GM23338 (cell line): ENCODE measurements at places on chromosomes 12 and 14.

- no peak for DNase-seq
These were observed 4.4 kb upstream of the CEBPE start for GRCh38 chr14:23123419-23123818.

GRCh38 chr14:73758392-73759182 is 44.4 kb upstream of the PNMA1 start:
- DNase-seq = peak; percentile 90

DNA sequence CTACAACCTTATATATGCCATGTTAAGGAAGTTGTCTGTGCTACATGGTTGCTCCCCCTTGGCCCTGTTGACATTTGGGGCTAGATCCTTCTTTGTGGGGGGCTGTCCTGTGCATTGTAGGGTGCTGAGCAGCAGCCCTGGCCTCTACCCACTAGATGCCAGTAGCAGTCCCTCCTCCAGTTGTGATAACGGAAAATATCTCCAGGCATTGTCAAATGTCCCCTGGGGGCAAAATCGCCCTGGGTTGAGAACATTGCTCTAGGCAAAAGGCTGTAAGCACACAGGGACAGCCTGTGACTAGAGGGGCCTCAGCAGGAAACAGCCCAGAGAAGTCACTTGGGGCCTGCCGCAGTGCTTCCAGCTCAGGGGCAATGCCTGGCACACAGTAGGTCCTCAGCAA is 1100.3 kb downstream of the BCL11B start:
- no peak for DNase-seq

GRCh38 chr14:100728962-100729361 is 2.3 kb downstream of the DLK1 start:
- no peak for DNase-seq

DNA sequence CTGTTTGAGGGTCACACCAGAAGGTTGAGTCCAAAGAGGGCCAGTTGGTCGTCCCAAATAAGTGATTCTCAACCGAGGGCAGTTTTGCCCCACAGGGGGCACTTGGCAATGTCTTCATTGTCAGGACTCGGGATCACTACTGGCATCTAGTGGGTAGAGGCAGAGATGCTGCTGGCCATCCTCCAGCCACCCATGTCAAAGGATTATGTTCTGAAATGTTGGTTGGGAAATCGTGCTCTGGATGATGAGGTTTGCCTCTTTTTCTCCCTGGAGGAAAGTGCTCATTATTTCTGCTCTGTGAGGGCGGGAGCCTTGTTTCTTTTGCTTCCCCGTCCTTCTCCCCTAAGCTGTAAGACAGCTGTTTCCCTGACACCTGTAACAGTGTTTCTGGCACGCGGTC is 3.6 kb downstream of the ZNF839 start:
- peak; percentile 74 for DNase-seq

GRCh38 chr14:71891185-71891584 is 41.0 kb upstream of the RGS6 start:
- peak; percentile 4 for DNase-seq

DNA sequence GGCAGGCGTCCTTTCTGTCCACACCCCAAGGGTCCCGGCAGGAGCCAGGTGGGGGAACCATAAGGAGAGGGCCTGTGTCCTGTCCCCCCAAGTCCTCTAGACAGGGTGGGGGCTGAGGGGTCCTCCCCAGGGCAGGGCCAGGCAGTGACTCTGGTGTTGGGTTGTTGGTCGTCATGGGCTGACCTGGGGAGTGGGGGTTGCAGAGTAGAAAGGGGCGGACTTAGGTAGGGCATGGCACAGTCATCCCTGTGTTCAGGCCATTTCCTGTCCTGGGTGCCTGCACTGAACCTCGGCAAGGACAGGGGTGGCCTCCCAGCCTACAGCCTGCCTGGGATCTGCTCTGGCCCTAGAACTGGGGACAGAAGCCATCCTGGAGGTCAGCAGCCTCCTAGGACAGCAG is 356.2 kb downstream of the TMEM121 start:
- no peak for DNase-seq

GRCh38 chr12:7498809-7499208 is 4.8 kb downstream of the CD163 start:
- no peak for DNase-seq

DNA sequence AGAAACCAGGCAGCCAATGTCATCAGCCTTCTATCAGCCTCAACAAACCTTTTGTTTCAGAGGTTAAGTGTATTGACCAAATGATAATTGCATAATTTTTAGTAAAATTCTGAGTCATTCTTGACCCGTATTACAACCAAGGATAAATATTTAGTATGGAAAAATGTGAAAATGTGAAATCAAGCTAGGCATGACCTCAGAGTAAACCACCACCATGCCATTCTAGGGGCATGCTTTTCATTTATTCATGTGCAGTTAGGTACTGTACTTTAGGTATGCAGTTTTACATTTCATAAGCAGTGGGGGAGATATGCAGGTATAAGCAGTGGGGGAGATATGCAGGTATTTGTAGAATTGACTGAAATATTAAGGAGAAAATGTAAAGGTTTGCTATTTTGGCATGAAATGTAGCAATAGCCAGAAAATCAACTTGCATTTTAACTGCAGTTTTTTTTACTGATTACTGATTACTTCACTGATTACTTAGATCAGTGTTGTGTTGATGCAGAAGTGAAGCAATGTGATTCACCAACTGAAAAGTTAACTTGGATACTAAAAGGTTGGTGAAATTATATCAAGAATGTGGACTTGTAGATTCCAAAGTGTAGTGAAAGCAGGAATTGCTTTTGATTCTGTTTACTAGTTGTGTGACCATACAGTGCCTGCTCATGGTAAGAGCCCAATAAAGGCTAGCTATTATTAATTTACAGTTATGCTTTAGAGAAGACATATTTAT is 184.2 kb downstream of the ESR2 start:
- DNase-seq = no peak

- DNase-seq = peak; percentile 69
These were observed 17.2 kb downstream of the USP30 start for GRCh38 chr12:109069307-109070271.

GRCh38 chr12:2240984-2241383 is 188.2 kb downstream of the CACNA1C start:
- DNase-seq = no peak

DNA sequence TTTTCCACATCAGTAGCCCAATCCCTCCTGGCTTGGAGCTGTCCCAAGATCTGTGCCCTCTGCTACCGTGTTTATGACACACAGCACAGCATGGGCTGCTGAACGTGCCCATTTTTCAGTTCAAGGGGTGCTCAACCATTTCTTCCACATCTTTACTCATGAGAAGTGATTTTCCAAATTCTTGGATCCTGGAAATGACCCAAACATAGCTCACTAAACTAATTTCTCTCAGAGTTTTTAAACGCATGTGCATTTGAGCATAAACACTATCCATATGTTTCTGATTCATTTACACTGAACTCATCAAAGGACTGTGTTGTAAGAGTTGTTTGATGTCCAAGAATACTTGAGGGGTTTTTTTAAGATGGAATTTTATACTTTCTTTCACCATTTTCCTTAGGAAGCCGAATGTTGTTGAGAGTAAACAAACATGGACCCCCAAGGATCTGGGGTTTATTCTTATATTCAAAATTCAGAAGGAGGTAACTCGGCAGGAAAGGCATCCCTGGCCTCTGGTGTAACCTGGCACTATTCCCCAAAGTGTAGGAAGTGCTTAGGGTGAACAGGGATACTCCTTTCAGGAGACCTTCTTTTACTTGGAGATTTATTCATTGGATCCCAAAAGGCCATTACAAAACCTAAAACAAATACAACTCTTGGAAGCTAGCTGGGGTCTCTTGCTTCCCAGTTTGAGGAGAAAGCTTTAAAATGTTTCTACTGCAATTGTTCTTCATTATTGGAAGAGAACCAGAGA is 215.0 kb downstream of the BMP4 start:
- no peak for DNase-seq

DNA sequence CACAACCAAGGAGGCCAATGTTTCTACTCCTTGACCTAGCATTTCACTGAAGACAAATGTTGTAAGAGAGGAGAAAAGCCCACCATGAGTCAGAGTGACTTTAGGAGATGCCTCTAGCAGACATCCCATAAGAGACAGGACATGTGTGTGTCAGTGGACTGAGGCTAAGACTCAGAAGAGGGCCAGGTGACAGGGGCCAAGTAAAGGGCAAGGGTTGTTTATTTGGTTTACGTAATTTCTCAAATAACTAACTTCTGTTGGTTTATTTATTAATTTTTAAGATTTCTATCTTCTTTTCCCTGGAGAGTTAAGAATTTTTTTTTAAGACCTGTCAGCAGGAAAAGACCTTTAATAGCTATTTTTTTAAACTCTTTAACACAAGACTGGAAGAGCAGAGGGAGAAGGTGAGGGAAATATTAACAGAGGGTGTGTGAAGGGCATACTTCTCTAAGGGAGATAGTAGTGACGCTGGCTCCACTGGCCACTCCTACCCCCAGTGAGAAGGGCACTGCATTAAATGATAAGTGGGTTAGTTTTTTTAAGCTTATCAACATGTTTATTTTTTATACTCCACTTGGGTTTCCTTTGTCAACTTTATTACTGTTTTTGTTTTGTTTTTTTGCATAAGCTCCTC is 3.4 kb downstream of the PNP start:
- DNase-seq = no peak

DNA sequence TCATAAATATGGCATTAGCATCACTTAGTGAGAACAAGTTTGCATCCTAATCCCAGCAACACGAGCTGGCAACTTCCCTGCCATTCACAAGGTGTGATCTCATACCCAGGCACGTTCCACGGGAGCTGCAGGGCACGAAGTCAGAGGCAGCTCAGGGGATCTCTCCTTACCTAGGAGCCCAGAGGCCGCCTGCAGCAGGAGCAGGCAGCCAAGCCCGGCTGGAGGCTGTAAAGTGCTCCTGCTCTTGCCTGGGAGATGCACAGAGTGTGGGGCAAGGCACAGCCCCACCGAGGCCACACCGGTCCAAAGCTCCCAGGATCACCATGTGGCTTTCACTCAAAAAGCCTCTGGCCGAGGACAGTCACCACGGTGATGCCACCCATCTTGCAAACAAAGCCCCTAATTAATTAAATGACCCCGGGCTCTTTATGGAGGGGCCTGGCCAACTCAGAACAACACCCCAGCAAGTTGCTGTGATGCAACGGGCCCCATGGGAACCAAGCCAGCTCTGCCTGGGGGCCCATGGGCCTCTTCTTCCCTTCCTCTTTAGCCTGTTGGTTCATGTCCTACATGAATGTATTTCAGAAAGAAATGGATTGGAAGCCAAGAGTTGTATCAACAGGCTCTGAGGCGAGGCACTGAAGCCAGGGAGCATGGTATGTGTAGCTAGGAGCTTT is 26.5 kb downstream of the NUAK1 start:
- no peak for DNase-seq

DNA sequence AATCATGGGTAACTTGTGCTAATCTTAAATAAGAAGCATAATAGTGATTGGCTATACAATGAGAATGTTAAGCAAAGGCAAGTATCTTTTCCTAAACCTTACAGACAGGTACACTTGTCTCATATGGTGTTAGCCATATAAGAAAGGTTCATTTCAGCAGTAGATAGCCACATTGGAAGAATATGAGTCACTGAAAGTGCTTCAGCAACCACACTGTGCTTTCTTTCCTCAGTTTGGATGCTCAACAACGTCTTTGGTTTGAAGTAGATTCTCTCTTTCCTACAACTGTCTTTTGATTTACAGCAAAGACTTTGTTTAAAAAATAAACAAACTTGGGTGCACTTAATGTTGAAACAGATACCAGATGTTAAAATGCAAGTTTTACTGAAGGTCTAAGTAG is 8.9 kb downstream of the DDHD1 start:
- DNase-seq = no peak

GRCh38 chr12:66036317-66036716 is 94.2 kb downstream of the LLPH start:
- DNase-seq = no peak

GRCh38 chr12:77045183-77045582 is 20.2 kb downstream of the E2F7 start:
- DNase-seq = no peak

DNA sequence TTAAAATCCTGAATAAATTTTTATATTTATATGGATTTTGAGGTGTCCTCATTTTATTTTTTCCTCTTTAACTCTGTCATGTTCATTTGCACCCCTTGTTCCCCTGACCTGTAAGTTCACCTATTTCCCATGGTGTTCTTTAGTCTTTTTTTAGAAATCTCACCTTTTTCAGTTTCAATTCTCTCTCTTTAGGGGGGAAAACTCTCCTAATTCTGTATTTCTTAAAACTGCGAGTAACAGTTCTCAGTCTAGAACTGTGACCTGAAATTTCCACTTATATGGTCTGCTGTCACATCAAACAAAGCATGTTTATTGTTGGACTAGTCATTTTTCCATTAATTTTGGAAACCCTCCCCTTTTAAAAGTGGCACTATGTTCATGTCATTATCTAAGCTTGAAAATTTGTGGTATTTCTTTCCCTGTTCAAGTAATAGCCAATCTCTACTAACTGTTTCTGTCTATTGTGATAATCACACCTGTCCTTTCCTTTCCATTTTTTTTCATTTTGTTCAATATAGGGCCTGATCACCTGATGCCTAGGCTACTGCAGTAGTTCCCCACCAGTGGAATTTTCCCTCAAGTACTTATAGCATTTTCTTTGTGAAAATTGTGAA is 14.0 kb upstream of the FBXO33 start:
- DNase-seq = no peak

DNA sequence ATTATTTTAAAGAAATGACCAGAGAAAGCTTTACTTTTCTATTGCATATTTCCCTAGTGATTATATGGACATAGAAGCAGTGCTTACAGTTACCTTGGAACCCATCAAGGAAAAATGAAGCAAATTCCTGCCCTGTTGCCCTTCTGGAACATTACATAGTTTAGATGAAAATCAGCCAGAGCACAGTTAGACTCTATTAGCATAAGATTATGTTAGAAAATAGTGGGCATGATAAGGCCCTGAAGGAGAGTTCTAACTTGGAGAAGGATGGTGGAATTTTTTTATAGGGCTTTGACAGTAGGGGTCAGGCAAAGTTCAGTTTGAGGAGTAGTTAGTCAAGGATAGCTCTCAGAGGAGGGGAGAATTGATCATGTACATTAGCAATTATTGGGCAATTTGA is 74.3 kb downstream of the FUT8 start:
- no peak for DNase-seq

GRCh38 chr12:67807814-67808213 is 159.3 kb downstream of the DYRK2 start:
- DNase-seq = no peak

DNA sequence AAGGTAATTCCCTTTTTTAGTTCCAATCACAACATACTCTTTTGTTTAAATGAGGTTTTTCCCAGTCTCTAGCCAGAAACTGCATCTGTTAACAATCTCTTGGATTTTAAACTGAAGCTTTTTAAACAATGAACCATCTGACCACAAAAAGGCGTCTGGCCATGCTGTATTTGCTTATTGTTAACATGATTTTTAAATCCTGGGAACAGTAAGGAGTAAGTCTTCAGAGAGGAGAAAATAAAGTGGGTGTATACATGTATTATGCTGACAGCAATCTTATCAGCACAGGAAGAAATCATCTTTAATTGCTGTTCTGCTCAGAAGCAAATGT is 106.2 kb downstream of the DAAM1 start:
- DNase-seq = no peak

- DNase-seq = no peak
These were observed 63.5 kb downstream of the RAD51B start for GRCh38 chr14:67882986-67883555.

- DNase-seq = no peak
These were observed 163.2 kb upstream of the C14orf180 start for GRCh38 chr14:104416383-104416782.
